NCI-H187 (cell line): ENCODE measurements at places on chromosomes 6 and 20.

GRCh38 chr20:24497851-24498250 is 28.4 kb downstream of the SYNDIG1 start:
- peak; percentile 66 for DNase-seq

- DNase-seq, result no peak
Observed at GRCh38 chr6:43904311-43905123, 134.5 kb downstream of the VEGFA start.

- no peak for DNase-seq
Observed at GRCh38 chr20:17543531-17544131, 12.5 kb upstream of the BFSP1 start.

DNA sequence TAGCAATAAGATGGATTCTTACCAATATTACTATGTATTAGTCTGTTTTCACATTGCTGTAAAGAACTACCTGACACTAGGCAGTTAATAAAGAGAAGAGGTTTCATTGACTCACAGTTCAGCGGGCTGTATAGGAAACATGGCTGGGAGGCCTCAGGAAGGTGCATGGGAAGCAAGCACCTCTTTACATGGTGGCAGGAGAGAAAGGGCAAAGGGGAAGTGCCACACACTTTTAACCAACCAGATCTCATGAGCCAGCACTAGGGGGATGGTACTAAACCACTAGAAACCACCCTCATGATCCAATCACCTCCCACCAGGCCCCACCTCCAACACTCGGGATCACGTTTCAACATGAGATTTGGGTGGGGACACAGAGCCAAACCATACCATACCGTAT is 40.7 kb upstream of the CCDC167 start:
- no peak for DNase-seq

GRCh38 chr20:22526512-22527012 is 57.8 kb downstream of the FOXA2 start:
- DNase-seq, result no peak
